ENCODE measurements at places on chromosomes 2 and 18.

GRCh38 chr18:1240701-1241100 lies 336.0 kb downstream of the ADCYAP1 start:
- DNase-seq, result no peak

DNA sequence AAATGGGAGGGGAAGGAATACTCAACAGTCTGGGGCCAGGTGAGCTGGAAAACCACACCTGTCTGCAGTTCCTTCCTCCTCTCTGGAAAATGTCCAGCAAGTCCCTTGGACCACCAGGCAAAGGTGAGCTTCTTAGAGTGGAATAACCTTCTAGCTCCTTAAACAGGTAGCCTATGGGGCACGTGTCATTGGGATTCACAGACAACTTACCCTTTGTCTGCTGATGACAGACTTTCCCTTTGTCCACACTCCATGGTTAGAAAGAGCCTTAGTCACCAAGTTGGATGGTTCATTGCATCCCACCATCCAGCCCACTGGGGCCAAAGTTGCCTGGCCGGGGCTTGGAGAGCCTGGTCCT lies 98.0 kb upstream of the ITGA6 start:
- no peak for DNase-seq

GRCh38 chr2:45370369-45370768 lies 240.7 kb downstream of the SRBD1 start:
- no peak for DNase-seq

DNA sequence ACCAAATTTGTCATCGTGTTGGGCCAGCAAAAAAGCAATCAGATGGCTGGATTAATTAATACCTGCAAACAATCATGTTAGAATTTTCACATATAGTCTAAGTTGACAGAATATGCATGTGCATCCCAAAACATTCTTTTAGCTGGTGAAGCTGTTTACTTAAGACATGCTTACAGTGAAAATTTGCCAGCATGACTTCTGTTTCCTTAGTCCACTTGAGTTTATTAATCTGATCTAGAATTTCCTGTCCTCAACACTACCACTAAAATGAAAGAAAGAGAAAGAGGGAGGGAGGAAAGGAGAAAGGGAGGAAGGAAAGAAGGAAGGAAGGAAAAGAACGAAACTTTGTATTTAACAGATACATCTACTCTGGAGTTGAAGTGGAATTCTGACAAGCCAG lies 2109.9 kb upstream of the PIK3C3 start:
- no peak for DNase-seq

DNA sequence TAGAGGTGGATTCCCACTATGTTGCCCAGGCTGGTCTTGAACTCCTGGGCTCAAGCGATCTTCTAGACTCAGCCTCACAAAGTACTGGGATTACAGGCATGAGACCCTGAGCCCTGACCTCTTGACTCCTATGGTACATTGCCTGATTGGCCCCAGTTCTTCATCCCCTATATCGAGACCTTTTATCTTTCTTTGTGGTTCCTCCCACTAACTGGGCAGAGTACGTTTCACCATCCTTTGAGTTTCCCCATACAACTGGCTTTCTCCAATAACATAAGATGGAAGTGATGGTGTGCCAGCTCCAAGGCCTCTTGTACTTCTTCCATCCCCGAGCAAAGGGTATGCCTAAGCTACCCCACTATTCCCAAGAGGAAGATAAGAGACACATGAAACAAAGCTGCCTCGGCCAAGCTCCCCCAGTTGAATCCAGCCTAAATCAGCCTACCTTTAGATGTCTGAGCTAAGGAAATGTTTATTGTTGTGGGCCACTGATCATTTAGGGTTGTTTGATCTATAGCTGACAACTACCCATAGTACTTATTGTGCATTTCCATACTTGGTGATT lies 8.3 kb upstream of the TMEM247 start:
- no peak for DNase-seq

GRCh38 chr2:173400760-173401159 lies 46.1 kb downstream of the CDCA7 start:
- DNase-seq, result no peak

- no peak for DNase-seq
These were observed 71.0 kb downstream of the AQP4 start for GRCh38 chr18:26794230-26795101.

GRCh38 chr2:164073101-164074074 lies 337.6 kb upstream of the FIGN start:
- no peak for DNase-seq
